Renal cortex interstitium (tissue), 15 donors: ENCODE measurements at places on chromosomes 11 and 22. TPM values are rescaled to one million over a fixed set of nuclear protein-coding genes. Genes with fewer than 3 reads are reported as not detected.
A peak's percentile ranks its signal among the peaks of the same experiment; 100 is the strongest.

- DNase-seq = no peak
These were observed 214.1 kb downstream of the FAM76B start for GRCh38 chr11:95575517-95575916.

DNA sequence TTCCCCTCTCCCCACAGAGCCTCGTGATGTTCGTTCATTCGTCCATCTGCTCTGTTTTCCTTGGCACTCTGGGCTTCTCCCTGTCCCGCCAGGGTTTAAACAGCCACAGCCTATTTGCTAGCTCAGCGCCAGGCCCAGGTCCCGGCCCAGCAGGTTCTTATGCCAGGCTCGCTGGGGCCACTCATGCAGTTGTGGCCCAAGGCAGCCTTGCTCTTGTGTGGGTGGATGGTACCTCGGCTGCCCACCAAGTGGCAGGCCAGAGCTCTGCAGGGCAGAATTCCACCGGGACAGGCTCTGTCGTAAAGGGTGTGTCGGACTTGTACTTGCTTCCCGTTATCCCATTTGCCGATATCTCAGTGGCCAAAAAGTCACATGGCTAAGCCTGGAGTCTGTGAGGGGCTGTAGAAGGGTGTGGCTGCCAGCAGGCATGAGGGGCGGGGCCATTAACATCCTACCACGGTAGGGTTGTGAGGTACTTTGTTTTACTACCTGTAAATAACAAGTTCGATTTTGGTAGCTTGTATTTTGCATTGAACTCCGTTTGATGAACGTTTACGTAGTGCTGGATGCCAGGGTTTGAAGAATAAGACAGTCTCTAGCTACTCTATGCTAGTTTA lies 7.9 kb downstream of the FAM118A start:
- no peak for DNase-seq

DNA sequence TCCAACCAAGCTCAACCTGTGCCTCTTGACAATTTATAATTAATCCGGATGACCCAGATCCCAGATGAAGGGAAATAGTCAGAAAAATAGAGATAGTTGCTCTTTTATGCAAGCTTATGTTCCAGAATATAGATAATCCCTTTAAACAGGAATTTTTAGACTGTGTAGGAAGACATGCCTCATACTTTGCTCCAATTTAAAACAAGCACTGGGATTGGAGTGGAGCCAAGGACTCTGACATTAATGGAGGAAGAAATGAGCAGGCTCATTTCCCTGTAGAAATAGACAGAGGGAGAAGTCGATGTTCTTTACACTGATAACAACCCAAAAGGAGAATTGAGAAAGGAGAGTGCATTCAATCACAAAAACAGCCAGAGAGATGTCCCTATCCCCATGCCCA lies 70.1 kb upstream of the LRRC55 start:
- no peak for DNase-seq

- peak; percentile 34 for DNase-seq
These were observed 586.3 kb upstream of the RAG2 start for GRCh38 chr11:37184326-37184725.

DNA sequence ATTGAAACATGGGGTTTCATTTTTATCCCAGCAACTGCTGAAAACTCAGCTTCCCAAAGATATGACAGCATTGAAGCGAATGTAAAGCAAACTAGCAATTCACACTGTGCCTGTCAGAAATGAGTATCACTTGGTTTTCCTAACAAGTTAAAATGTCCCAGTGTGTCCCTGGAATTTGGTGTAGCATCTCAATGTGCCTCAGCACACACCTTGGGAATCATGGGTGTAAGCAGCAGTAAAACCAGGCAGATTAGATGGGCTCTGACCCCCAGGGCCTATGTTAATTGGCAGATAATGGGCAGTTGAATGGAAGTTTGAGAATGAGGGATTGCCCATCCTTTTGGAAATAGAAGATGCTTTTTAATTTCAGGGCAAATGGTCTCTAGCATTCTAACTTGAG lies 784.9 kb upstream of the LRRC4C start:
- DNase-seq = no peak

- no peak for DNase-seq
These were observed 3.7 kb downstream of the PDGFB start for GRCh38 chr22:39240831-39241793.

- no peak for DNase-seq
These were observed 105.3 kb upstream of the HSD17B12 start for GRCh38 chr11:43574949-43575912.

DNA sequence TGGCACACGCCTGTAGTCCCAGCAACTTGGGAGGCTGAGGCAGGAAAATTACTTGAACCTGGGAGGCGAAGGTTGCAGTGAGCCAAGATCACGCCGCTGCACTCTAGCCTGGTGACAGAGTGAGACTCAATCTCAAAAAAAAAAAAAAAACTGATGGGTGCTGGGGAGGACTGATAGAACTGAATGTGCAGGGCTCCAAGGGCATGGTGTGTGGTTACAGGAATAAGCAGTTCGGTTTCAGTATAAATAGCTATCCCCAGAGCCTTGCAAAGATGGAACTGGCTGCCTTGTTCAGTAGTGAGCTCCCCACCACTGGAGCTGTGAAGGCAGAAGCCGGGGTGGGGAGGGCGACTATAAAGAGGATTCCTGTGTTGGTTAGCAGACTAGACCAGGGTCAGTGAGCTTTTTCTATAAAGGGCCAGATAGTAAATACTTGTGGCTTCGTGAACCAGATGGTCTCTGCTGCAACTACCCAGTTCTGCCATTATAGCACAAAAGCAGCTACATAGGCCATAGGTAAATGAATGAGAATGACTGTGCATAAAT lies 5.9 kb downstream of the TOM1 start:
- no peak for DNase-seq

- peak; percentile 77 for DNase-seq
These were observed at the start of gene BACE1 for GRCh38 chr11:117316197-117316961. Gene BACE1 (minus strand): TSS chr11:117316256. CDS start chr11:117315795, 461 bp downstream.

The ESAM gene
- 72.4 TPM for polyA plus RNA-seq

The NRGN gene
- polyA plus RNA-seq = 26.3 TPM
